Mesenteric fat pad (tissue), 1 donor: ENCODE measurements at places on chromosomes 13 and 19. TPM values are rescaled to one million over a fixed set of nuclear protein-coding genes. Genes with fewer than 3 reads are reported as not detected.

C19orf47 gene
- 13.0 TPM for total RNA-seq

ZNF571 gene
- total RNA-seq = 5.4 TPM

LSM7 gene
- 49.6 TPM for total RNA-seq

PPP1R12C gene
- total RNA-seq = 130 TPM

DHDH gene
- total RNA-seq = 0.61 TPM

FSTL3 gene
- total RNA-seq = 193 TPM

CGB2 gene
- not detected for total RNA-seq

CYP4F2 gene
- not detected for total RNA-seq

FCGBP gene
- 108 TPM for total RNA-seq

SCEL gene
- 0.13 TPM for total RNA-seq

CABP5 gene
- not detected for total RNA-seq

BEST2 gene
- not detected for total RNA-seq

ATP4A gene
- not detected for total RNA-seq

TSSK6 gene
- total RNA-seq = 0.74 TPM

KLK6 gene
- not detected for total RNA-seq

BRME1 gene
- total RNA-seq = 0.67 TPM

TM9SF2 gene
- total RNA-seq = 91.4 TPM

HPN gene
- total RNA-seq = 1.4 TPM

PSG6 gene
- total RNA-seq = not detected
